ENCODE measurements at places on chromosomes 6 and 20.
A peak's percentile ranks its signal among the peaks of the same experiment; 100 is the strongest.

DNA sequence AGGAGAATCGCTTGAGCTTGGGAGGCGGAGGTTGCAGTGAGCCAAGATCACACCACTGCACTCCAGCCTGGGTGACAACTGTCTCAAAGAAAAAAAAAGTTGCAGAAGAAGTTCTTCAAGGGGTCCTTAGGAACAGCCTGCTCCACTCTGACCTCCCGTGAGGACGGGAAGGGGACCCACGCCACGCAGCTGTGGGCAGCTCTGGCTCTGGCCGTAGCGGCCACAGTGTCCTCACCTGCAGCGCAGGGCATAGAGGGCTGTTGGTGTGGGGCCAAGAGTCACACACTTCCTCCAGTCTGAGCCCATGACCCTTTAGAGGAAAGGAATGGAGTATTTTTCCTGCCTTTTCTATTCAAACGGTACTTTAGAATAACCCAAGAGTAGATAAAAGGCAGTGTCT, 5.4 kb downstream of the NTSR1 start:
- DNase-seq = no peak

GRCh38 chr6:89138173-89138572, 7.7 kb upstream of the PM20D2 start:
- no peak for DNase-seq

- DNase-seq = peak; percentile 70
Observed at GRCh38 chr6:7106752-7107577, 796 bp upstream of the RREB1 start.

- DNase-seq = no peak
Observed at GRCh38 chr6:32522302-32523047, 7.6 kb downstream of the HLA-DRB5 start.

DNA sequence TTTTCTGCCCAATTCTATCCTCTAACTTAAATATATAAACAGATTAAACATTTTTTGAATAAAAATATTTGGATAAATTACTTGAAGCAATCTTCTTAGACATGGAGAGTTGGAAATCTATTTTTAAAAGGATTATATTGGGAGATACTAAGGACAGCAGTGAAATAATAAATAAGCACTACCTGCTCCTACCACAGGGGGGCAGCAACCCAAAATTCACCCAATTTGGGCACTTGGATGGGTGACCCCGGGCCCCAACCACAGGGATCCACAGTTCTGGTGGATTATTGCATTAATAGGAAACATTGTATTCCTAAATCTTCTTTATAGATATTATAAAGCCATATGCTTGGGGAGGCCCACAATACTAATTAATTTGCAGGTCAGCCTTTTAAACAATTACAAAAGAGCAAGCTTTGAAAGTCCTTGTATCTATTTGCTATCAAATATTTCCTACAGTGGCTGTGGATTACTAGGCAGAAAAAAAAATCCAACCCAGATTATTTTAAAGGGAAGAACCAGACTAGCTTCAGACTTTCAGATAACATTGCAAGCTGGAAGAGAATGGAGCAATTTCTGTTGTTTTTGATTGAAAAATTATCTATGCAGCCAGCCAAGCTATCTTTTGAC, 66.4 kb upstream of the PDE10A start:
- no peak for DNase-seq

GRCh38 chr6:16277101-16277981, 39.0 kb downstream of the GMPR start:
- DNase-seq = no peak

- no peak for DNase-seq
Observed at GRCh38 chr6:8953310-8953709, 518.0 kb upstream of the SLC35B3 start.

GRCh38 chr6:4806337-4806725, 30.1 kb downstream of the CDYL start:
- no peak for DNase-seq

DNA sequence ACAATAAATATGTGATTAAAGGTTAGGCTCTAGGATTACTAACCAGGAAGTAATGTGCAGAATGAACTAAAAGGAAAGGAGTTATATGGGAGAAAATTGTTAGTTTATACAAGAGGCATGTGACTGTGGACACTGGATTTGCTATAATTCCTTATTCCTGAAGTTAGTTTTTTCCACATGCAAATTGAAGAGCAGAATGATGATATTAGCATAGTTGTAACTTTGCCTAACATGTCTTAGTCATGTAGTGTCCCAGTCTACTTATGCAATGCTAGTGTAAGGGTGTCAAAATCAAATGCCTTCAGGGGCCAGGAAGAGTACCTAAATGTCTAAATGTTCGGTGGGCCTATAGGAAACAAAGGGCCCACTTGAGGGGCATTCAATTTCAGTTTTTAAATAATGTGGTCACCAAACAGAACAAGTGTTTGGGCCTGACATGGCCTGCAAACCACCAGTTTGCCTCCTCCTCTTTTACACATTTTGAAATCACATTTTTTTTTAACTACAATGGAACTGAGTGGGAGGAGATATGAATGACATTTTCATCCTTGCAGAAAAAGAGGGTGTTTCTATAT, 28.0 kb upstream of the CEP85L start:
- DNase-seq = no peak

DNA sequence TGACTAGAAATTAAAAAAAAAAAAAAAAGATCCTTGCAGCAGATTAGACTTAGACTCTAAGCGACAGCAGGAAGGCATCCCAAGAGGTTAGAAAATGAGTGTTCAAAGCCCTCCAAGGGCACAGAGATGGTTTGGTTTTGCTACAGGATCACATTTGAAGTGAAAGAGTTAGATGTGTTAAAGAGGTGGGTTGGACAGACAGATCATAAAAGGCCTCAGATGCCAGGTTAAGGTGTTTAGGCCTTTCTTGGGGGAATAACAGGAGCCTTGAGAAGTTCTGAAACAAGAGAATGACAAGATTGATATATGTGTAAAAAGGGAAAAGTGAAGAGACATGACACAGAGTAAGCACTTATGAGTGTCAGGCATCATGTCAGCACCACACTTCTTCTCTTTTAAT, 107.5 kb downstream of the FYN start:
- no peak for DNase-seq

- DNase-seq = no peak
Observed at GRCh38 chr20:13684566-13685222, 46.0 kb upstream of the TASP1 start.

GRCh38 chr6:106927531-106928398, 46.8 kb downstream of the CD24 start:
- no peak for DNase-seq

DNA sequence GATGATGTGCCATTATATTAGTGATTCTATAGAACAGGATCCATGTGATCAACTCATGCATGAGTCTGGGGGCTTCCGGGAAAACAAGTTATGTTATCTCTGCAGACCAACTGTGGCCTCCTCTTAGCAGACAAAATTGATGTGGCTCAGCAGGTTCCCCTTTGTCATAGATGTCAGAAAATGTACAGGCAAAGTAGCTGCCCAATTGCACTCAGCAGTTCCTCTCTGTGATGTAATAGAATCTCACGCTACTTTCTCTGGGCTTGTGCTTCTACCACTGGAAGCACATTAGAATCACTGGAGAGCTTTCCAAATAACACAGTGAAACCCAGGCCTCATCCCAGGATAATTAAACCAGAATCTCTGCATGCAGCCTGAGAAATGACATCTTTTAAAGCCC, 253.1 kb downstream of the SLC24A3 start:
- no peak for DNase-seq

DNA sequence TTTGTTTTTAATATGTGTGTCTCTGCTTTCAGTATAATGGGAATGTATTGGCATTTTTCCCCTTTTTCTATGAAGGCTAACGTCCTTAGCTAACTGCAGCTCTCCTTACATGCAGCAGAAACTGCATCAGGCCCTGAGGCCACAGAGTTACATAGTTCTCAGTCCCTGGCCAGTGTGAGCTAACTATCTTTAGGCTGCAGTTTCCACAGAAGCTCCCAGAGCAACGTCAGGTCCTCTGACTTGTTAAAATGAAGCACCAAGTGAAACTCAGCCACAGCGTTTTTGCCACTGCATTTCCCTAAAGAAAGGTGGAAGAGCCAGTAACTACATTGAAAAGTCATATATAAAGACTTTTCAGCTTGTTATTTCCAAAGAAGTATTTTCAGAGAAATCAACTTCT, 244.7 kb downstream of the CBLN4 start:
- DNase-seq = no peak

DNA sequence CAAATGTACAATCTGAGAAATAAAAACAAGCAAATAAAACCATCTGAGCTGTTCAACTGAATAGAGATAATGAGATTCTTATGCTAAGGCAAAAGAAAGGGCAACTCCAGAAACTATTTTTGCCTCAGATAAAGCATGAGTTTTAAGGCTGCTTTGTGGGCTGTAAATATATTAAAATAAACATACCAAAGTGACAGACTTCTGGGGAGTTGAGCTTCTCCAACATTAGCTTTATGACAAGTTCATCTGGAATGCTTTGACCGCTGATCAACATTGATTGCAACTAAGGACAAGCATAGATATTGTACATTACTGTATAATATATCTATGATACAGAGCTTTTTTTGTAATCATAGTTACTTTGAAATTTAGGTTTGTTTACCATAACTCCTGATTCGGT, 19.3 kb downstream of the AK9 start:
- no peak for DNase-seq

GRCh38 chr6:22445946-22446345, 123.4 kb upstream of the HDGFL1 start:
- no peak for DNase-seq

DNA sequence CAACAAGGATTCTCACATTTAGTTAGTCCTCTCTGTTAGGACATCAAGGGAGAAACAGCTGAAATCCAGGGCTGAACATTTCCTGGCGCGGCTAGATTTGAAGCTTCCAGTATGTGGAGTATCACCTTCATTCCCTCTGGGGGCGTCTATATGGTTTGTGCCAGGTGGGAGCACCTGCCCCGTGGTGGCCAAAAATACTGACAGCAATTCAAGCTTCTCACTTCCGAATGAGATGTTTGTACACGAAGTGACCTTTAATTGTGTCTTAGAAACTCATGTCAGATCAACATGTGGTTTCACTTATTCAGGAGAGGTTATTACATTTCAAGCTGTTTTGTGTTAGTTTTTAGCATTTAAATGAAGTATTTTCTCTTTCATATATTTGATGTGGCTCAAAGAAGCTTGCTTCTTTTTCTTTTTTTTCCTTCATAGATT, 67.3 kb upstream of the ZNF217 start:
- DNase-seq = no peak

DNA sequence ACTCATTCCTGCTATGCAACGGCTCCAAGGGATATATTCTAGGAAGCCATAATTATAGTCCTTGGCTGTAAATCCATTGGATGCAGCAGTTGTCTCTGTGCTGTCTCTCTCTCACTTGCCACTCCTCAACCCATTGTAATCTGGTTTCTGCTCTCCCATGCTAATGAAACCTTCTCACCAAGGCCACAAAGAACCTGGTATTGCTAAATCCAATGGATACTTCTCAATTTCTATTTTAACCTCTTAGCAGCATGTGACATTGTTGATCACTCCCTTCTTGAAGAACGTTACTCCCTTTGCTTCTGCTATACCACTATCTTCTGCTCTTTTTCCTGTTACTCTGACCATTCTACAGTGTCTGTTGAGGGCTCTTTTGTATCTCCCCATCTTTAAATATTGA, 39.8 kb upstream of the GCLC start:
- DNase-seq = no peak

GRCh38 chr6:41298785-41299502, 12.5 kb upstream of the TREM1 start:
- DNase-seq = no peak

DNA sequence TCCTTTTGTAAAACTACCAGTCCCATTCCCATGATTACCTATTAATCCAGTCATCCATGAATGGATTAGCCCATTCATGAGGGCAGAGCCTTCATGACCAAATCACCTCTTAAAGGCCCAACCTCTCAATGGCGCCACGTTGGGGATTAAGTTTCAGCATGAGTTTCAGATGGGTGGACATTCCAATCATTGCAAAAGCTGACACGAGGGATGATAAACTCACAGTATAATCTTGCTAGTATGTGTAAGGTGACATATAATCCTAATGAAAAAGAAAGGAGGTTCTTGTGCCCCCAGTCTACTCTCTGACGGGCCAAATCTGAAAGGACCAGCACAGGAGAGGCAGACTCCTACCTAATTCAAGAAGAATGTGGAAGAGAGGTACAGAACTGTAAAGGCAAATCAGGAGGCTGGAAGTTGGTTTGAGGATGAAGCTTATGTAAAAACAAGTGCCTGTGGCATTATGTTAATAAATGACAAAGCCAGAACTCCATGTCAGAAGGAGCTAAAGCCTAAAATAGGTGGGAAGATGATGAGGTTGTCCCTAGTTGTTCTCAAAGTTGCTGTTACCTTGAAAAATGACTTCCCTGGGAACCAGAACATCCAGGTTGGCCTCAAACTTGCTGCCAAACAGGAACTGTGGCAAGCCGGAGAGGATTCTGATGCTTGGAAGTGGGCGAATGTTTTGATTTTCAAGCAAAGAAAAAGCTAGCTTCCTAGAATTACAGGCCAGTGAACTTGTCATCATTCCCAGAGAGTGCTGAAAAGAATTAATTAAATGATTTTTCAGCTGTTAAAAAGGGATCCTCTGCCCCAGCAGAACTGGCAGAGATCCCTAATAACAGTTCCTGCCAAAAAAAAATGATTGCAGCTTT, 106.5 kb upstream of the TIAM2 start:
- no peak for DNase-seq

DNA sequence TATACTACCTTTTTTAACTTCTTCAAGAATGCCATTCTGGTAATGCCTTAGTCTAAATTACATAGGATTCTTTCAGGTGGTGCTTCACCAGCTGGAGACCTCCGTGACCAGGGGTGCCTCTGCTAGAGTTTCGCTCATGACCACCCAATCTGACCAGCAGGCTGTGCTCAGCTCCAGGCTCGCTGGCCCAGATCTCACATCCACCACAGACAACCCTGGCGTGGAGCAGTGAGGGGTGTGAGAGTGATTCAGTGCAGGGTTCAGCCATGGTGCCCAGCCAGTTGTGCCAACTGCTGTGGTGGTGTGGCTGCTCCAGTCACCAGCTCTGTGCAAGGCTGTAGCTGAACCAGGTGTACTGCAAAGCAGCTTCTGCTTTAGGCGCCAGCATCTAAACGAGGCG, 198.6 kb downstream of the MMUT start:
- no peak for DNase-seq

DNA sequence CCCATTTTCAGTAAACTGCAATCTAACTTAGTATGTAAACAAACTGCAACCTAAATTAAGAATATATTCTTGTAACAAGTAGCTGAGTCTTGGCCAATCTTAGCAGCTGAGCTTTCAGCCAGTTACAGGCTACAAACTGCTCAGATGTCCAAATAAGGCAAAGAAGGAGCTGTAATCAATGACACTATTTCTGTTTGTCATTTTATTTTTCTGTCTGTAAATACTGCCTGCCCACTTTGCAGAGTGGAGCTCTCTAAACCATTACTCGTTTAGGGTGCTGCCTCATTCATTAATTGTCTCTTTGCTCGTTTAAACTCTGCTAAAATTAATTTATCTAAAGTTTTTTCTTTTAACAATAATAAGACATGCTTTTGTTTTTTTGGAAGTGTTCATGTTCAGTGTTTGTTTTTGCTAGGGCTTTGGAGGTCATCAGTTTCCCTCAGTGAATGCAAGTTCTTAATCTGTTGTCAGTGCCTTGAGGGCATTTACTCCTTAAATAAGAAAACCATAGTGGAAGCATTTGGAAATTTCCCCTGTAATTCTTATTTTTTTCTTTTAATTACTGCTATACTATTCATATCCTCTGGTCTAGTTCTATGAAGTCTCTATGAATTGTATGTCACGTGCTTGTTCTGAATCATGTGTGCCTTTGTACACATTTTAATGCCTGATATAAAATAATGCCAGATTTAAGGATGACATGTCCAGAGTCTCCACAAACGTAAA, 3.6 kb upstream of the PRL start:
- DNase-seq = no peak
